ENCODE measurements at places on chromosomes 4 and X.

DNA sequence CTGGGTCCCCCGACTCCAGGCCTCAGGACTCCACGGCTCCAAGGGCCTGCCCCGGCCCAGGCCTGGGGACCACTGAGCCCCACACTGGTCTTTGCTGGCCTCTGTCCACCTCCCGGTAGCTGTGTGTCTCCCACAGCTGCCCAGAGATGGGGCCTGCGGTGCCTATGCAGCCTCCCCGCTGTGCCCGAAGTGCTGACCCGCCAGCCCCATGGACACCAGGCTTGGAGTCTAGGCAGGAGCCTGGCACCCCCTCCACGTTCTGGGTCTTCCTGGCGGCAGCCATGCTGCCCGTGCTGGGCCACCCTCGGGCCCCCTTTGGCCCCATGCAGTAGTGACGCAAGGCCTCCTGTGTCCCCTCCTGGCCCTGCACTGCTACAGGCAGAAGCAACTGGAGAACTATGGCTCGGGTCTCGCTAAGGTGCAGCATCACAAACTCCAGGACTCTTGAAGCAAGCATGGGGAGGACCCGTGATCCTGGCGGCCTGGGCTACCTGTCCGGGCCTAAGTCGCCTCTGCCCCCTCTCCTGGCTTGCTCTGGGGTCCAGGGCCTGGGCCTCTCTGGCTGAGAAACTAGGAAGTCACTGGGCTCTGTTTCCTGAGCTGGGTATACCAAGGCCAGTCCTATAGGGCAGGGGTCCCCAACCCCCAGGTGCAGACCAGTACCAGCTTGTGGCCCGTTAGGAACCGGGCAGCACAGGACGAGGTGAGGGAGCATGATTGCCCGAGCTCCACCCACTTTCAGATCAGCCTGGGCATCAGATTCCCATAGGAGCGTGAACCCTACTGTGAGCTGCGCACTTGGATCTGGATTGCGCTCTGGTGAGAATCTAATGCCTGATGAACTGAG lies 917 bp downstream of the MYL5 start:
- H3K27ac ChIP-seq = no peak overlapping the region
- no peak for DNase-seq
- H3K4me3 ChIP-seq = peak overlapping the region; percentile 49

DNA sequence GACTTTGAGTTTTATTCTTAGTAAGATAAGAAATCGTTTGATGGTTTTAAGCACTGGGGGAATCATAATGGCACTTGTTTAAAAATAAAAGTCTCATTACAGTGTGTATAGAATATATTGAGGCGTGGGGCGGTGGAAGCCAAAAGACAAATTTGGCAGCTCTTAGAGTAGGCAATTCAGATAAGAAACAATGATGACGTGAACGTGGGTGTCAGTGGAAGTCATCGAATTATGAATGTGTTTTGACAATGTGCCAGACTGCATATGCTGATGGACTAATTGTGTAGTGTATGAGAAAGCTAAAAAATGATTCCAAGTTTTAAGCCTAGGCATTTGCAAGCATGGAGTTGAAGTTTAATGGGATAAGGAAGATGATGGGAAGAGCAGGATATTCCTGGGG lies 35.8 kb downstream of the SPANXD start:
- H3K27ac ChIP-seq = no peak overlapping the region
- no peaks in the 10 kb centered on the region for H3K36me3 ChIP-seq
- no peaks in the 10 kb centered on the region for H3K4me1 ChIP-seq
- DNase-seq = no peak

DNA sequence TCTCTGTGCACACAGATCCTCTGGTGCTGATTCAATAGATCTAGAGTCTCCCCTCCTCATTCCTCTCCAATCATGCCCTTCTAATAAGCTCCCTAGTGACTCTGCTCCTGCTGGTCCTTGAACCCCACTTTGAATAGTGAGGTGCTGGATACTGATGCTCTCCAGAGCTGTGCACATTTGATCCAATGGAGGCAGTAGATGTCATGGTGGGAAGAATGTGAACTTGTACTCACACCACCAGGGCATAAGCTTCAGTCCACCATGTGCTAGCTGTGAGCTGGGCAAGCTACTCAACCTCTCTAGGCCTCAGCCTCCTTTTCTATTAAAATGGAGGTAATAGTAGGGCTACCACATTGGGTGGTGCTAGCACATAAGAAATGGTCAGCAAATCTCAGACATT lies 241.1 kb downstream of the SPATA18 start:
- H3K4me3 ChIP-seq = no peak overlapping the region
- no peak for DNase-seq
- no peaks in the 10 kb centered on the region for H3K27me3 ChIP-seq
- H3K4me1 ChIP-seq = no peaks in the 10 kb centered on the region

- H3K4me3 ChIP-seq = no peak overlapping the region
- no peak overlapping the region for H3K27ac ChIP-seq
- no peaks in the 10 kb centered on the region for H3K36me3 ChIP-seq
- no peak for DNase-seq
- H3K27me3 ChIP-seq = no peaks in the 10 kb centered on the region
- H3K4me1 ChIP-seq = peaks cover 16% of the 10 kb centered on the region
These were observed 42.5 kb downstream of the UNC5C start for GRCh38 chr4:95506264-95506663.

DNA sequence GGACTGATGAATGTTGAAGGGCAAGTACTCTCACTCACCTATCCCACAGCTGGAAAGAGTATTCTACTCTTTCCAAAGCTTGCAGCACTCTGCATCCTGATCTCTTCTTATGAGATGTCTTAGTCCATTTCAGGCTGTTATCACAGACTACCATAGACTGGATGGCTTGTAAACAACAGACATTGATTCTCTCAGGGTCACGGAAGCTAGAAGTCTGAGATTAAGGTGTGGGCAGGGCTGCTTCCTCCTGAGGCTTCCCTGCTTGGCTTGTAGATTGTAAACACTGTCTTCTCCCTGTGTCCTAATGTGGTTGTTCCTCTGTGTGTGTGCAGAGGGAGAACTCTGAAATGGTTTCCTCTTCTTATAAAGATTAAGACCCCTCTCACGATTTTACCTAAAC lies 131.2 kb downstream of the MXRA5 start:
- H3K36me3 ChIP-seq = no peaks in the 10 kb centered on the region
- DNase-seq = no peak
- no peaks in the 10 kb centered on the region for H3K27me3 ChIP-seq
- no peak overlapping the region for H3K4me3 ChIP-seq
- no peak overlapping the region for H3K27ac ChIP-seq

GRCh38 chr4:8585721-8586212 lies 5.6 kb downstream of the GPR78 start:
- no peaks in the 10 kb centered on the region for H3K36me3 ChIP-seq
- H3K4me3 ChIP-seq = no peak overlapping the region
- H3K27me3 ChIP-seq = peaks cover 14% of the 10 kb centered on the region
- H3K4me1 ChIP-seq = peaks cover 15% of the 10 kb centered on the region

DNA sequence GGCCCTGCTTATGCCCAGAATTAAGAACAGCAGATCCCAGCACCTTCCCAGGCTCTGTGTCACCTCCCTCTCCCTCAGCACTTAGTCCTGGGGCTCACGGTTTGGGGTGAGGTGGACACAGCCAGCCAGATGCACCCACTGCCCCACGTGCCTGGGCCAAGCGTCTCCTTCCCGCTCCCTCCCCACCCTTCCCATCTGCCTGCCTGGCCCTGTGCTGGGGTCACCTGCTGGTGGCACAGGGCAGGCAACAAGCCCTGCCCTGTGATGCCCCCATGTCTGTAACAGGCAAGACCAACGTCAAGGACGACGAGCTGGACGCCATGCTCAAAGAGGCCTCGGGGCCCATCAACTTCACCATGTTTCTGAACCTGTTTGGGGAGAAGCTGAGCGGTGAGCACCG lies 5.3 kb downstream of the MYL5 start:
- peaks cover 1% of the 10 kb centered on the region for H3K4me1 ChIP-seq
- no peak overlapping the region for H3K27ac ChIP-seq
- H3K4me3 ChIP-seq = no peak overlapping the region
- no peak for DNase-seq

- DNase-seq = no peak
- no peak overlapping the region for H3K4me3 ChIP-seq
- H3K36me3 ChIP-seq = no peaks in the 10 kb centered on the region
- H3K4me1 ChIP-seq = no peaks in the 10 kb centered on the region
- peaks cover 2% of the 10 kb centered on the region for H3K27me3 ChIP-seq
These were observed 233.6 kb downstream of the FMR1NB start for GRCh38 chrX:148214786-148215185.

GRCh38 chr4:61545902-61546480 lies 345.9 kb downstream of the ADGRL3 start:
- H3K4me3 ChIP-seq = no peak overlapping the region
- no peak for DNase-seq
- no peaks in the 10 kb centered on the region for H3K27me3 ChIP-seq
- no peaks in the 10 kb centered on the region for H3K36me3 ChIP-seq
- H3K27ac ChIP-seq = no peak overlapping the region

- H3K36me3 ChIP-seq = no peaks in the 10 kb centered on the region
- H3K4me1 ChIP-seq = no peaks in the 10 kb centered on the region
- H3K4me3 ChIP-seq = no peak overlapping the region
- no peak overlapping the region for H3K27ac ChIP-seq
These were observed 154.9 kb upstream of the EPHA5 start for GRCh38 chr4:65825116-65825753.

DNA sequence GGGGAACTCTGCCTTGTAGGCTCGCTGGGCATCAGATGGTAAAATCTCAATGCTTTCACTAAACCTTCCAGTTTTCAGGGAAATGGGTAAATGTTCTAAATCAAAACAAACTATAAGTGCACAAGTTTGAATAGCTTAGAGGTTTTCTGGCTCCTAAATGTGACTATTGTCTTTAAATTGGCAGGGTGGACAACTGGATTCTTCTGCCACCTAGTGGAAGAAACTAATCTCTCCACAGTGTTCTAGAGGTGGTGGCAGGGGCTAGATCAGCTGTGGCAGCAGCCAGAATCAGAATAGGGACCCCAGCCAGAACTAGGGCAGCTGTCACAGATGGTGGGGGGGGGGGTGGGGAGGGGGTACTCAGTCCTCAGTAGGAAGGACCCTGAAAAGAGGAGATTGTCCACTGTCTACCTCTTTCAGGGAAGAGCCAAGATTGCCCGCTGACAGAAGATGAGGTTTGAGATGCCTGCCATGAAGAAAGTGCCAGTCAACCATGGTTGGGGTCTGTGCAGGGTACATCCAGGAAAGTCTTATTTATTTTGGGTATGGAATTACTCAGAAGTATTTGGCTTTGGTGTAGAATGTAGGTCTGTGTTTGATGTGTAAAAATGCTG lies 201.4 kb downstream of the CCNG2 start:
- no peak for DNase-seq
- no peaks in the 10 kb centered on the region for H3K4me1 ChIP-seq
- H3K27me3 ChIP-seq = no peaks in the 10 kb centered on the region
- H3K4me3 ChIP-seq = no peak overlapping the region
- no peaks in the 10 kb centered on the region for H3K36me3 ChIP-seq

- no peak overlapping the region for H3K27ac ChIP-seq
- H3K36me3 ChIP-seq = no peaks in the 10 kb centered on the region
- H3K4me3 ChIP-seq = no peak overlapping the region
- H3K4me1 ChIP-seq = no peaks in the 10 kb centered on the region
These were observed 404.6 kb upstream of the FAT1 start for GRCh38 chr4:187128222-187128621.

DNA sequence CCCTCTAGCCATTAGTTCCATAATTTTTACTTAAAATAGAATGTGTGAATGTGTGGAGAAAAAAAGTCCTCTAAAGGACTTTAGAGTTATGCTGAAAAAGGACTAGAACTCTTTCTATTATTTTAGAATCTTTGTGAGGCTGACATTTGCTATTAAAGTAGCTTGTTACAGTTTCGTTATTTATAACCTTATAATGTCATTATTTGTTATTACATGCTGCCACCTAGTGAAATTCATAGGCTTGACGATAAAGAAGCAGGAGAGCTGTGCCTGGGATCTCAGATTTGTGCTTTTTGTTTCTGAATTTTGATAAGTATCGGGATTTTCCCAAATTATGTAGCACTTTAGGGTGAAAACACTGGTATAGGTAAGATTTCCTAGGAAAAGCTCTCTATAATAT lies 38.5 kb upstream of the TAPT1 start:
- H3K36me3 ChIP-seq = no peaks in the 10 kb centered on the region
- no peaks in the 10 kb centered on the region for H3K27me3 ChIP-seq
- H3K4me1 ChIP-seq = no peaks in the 10 kb centered on the region

GRCh38 chr4:135240796-135241195 lies 1039.2 kb upstream of the PABPC4L start:
- H3K4me3 ChIP-seq = no peak overlapping the region
- DNase-seq = no peak
- no peaks in the 10 kb centered on the region for H3K4me1 ChIP-seq
